ENCODE measurements at places on chromosomes 13 and 19.

DNA sequence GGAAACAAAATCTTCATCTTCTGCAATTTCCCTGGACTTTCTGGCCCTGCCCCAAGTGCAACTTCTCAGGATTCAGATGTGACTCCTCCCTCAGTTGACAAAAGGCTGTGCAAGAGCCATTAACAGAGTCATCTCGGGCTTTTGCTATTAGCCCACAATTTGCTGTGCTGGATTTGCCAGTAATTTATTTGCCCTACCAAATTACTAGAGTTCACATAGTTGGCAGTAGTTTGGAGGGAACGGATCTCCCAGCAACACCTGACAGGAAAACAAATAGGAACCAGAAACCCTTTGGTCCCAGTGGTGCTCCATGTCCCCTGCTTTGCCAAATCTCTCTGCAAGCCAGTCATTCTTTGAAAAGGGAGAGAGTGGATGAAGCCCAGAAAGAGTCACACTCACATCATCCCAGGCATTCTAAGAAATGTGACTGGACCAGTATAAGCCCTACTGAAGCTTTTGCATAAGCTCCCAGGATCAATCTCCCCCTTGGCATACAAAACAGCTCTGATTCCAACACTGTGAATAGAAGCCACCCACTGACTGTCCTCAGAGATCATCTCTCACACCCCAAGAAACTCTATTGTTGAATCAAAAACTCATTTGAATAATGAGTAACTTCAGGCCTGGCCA, 350.1 kb upstream of the NBEA start:
- peak; percentile 7 for DNase-seq

- no peak for DNase-seq
Measured at GRCh38 chr19:48874303-48875135, 2.3 kb downstream of the PPP1R15A start.

- no peak for DNase-seq
Measured at GRCh38 chr13:97648171-97648880, 214.4 kb downstream of the RAP2A start.

DNA sequence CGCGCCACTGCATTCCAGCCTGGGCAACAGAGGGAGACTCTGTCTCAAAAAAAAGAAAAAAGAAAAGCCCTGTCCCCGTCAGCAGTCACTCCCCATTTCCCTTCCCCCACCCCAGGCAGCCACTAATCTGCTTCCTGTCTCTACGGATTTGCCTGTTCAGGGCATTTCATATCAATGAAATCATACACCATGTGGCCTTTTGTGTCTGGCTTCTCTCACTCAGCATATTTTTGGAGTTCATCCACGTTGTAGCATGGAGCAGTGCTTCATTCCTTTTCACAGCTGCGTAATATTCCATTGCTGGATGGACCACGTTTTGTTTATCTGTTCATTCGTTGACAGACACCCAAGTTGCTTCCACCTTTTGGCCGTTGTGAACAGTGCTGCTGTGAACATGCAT, 36.1 kb upstream of the KLF2 start:
- no peak for DNase-seq

- no peak for DNase-seq
Measured at GRCh38 chr19:9014803-9015202, 4.6 kb upstream of the MUC16 start.

DNA sequence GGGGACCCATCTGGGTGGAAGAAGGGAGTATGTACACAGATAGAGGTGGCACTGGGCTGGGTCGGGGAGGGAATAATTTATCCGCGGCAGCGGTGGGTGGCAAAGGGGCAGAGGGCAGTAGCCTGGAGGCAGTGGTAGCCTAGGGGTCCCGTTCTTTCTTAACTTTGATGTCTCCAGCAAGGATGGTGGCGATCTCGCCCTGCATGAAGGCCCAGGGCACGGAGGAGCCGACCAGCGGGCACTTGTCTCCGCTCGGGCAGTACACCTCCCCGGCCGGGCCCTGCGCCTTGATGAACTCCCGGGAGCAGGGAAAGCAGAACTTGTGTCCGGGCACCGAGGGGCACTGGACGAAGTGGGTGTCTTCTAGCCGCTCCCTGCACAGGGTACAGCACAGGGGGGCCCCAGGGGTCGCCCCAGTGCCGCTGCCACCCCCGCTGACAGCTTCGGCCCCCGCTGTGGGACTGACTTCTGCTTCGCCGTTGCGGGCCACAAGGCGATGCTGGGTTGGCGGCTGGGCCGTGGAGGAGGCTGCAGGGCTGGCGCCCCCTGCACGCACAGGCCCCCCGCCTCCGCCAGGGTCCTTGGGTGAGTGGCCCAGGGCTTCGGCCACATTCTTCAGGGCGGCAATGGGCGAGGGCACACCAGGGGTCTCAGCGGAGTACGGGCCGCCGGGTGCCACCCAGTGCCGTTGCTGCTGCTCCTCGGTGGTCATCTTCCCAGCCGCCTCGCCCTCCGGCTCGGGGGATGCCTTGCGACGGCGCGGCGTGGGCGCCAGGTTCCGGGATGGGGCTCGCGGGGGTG, 1.9 kb downstream of the IRF2BP1 start:
- no peak for DNase-seq

DNA sequence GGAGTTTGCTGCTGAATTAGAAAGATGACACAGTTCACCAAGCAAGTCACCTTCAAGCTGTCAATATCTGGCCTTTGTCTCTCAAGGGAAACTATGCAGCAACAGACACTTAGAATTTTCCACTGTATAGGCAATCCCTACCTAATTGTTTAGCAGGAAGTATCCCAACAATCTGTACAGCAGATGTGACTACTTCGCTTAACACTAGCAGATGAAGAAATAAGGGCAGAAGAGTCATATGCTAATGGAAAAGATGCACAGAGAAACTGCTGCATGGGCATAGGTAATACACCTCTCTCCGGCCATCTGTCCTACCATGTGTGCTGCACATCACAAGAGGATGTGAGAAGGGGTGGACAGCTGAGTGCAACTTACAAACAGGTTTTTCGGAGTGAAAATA, 851.2 kb downstream of the PCDH9 start:
- DNase-seq = no peak

GRCh38 chr13:111304041-111304544, 16.3 kb upstream of the TEX29 start:
- DNase-seq = no peak

- DNase-seq = no peak
Measured at GRCh38 chr19:38211766-38212165, 12.3 kb downstream of the DPF1 start.

- no peak for DNase-seq
Measured at GRCh38 chr13:100892981-100893380, 218.4 kb upstream of the TMTC4 start.

GRCh38 chr19:16627193-16627927, 644 bp downstream of the MED26 start:
- DNase-seq = peak; percentile 14

DNA sequence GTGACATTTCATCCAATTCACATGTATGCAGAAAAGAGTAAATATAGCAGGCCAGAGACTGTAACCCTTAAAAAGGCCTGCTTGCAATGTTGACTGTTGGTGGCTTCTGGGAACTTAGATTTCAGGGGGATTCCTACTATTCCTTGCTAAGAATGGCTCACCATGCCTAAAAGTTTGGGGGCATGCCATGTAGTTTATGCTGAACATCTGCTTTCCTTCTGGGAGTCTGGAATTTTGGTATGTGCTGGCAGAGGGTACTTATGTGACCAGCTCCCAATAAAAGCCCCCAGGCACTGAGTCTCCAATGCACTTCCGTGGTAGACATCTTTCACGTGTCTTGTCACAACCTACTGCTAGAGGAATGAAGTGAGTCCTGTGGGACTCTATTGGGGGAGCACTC, 88.4 kb upstream of the PCDH8 start:
- DNase-seq = no peak

GRCh38 chr13:104318121-104318520, 1251.9 kb upstream of the SLC10A2 start:
- peak; percentile 27 for DNase-seq

DNA sequence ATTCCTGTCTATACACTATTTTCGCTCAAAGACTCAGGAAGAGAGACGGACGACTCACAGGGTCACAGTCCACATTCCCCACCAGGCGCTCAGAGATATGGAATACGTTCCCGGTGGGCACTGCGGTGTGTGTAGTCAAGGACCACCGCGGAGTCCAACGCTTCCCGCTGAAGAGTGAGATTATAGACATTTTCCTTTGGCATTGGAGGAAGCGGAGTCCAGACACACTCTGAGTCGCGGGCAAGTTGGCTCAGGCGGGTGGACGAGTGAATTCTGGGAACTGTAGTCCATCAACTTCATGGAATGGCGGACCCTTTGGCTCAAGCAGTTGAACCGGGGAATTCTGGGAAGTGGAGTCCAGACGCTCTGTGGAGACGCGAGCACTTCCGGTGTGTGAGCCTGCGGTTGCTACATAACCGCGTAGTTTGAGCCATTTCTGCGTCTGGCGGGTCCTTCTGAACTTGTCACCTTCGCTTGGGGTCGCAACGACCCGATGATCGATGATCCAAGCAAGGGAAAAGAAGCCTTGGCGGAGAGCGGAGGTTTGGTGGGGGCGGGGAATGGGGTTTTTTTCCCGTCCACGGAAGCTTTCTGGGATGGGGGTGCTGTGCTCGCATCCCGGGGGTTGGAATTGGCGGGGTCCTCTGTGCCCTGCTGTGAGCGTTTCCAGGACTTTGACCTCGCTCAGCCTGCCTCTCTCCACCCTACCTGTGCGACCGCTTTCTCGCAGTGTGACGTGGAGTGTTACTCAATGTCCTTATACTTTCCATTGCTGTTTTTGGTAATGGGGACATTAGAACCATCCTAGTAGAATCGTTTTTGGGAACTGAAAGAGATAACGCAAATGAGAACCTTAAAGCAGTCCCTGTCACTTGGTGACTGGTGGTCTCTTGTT, at the start of gene ZNF230:
TSS of gene ZNF230 (plus strand) at position 392 of the 895 bp plus-strand sequence. CDS start 4,122 bp downstream, outside the sequence.
- peak; percentile 90 for DNase-seq

DNA sequence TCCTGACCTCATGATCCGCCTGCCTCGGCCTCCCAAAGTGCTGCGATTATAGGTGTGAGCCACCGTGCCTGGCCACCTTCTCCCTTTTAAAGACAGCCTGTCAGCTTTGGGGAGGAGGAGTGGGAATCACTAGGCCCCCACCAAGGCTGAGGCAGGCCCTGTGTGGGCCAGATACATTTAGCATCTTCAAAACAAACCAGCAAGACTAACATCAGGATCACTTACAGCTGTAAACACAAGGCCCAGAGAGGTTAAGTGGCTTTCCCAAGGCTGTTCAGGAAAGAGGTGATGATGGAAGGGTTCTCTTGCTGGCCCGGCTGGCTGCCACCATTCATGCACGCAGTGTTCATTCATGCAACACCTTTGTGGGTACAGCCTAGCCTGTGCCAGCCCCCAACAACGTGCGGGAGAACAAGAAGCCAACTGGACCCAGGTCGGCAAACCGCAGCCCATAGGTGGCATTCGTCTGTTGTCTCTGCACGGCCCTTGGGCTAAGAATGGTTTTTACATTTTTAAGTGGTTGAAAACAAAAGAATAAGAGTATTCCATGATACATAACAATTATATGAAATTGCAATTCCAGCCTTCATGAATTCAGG, 23.0 kb downstream of the IER2 start:
- DNase-seq = no peak

GRCh38 chr13:109159650-109160309, 530.4 kb downstream of the MYO16 start:
- DNase-seq = no peak

GRCh38 chr13:79183231-79183630, 222.8 kb downstream of the RBM26 start:
- DNase-seq = no peak

DNA sequence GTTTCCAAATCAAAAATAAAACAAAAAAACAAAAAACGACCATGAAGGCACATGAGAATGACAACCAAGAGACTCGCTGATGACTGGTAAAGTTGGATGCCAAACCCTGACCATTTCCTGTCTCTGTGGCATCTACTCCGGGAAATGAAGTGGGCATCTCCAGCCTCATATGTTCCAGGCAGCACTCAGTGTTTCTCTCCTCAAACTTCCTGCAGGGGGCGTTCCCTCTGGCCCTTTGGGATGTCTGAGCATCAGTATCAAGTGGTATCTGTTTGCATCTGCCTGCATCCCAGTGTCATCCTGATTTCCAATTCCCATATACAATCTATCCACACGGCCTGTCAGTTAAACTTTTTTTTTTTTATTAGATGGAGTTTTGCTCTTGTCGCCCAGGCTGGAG, 9.8 kb upstream of the SIGLEC12 start:
- DNase-seq = no peak

- DNase-seq = no peak
Measured at GRCh38 chr13:95893861-95894260, 159.3 kb downstream of the UGGT2 start.

- no peak for DNase-seq
Measured at GRCh38 chr19:35265900-35266519, 2.8 kb upstream of the USF2 start.

DNA sequence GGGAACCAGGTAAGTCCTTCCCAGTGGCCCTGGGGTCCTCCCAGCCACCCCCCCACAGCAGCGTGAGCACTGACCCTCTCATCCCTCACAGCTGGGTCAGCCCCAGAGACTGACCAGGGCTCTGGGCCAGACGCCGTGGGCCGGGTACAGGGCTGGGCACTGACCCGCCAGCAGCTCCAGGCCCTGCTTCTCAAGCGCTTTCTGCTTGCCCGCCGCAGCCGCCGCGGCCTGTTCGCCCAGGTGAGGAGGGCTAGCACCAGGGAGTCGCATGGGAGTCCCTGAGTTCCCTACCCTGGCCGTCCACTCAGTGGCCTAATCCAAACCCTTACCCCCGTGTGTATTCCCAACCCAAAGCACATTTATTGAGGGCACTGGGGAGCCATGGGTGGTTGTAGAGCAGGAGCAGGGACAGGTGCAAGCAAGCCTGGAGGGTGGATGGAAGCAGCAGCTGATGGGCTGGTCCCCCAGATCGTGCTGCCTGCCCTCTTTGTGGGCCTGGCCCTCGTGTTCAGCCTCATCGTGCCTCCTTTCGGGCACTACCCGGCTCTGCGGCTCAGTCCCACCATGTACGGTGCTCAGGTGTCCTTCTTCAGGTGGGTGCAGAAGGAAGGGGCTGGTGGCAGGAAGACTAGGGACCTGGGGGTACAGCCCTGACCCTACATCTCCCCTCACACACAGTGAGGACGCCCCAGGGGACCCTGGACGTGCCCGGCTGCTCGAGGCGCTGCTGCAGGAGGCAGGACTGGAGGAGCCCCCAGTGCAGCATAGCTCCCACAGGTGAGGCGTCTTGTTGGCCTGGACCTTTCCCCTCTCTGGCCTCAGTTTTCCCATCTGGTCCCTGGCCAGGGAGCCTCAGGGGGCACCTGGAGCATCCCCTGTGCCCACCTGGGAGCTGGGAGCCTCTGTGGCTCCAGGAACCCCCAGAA, 12.6 kb upstream of the ARHGAP45 start:
- DNase-seq = no peak

Measured in NCI-H1092 treated with DMSO at 0.1 percent for 48 hours (cell line).